ENCODE measurements at places on chromosomes 6 and 20. TPM values are rescaled to one million over a fixed set of nuclear protein-coding genes. Genes with fewer than 3 reads are reported as not detected.

The TINAG gene
- total RNA-seq, result not detected

The COL9A3 gene
- not detected for total RNA-seq

The SPATA25 gene
- 0.72 TPM for total RNA-seq

The PSMB8 gene
- total RNA-seq, result 34.1 TPM

The HAO1 gene
- total RNA-seq, result not detected

The FRK gene
- 0.82 TPM for total RNA-seq

The SLC17A5 gene
- total RNA-seq, result 6.1 TPM

The PBOV1 gene
- not detected for total RNA-seq

Data from MCF 10A (cell line).